ENCODE measurements at places on chromosomes 5 and 9.

DNA sequence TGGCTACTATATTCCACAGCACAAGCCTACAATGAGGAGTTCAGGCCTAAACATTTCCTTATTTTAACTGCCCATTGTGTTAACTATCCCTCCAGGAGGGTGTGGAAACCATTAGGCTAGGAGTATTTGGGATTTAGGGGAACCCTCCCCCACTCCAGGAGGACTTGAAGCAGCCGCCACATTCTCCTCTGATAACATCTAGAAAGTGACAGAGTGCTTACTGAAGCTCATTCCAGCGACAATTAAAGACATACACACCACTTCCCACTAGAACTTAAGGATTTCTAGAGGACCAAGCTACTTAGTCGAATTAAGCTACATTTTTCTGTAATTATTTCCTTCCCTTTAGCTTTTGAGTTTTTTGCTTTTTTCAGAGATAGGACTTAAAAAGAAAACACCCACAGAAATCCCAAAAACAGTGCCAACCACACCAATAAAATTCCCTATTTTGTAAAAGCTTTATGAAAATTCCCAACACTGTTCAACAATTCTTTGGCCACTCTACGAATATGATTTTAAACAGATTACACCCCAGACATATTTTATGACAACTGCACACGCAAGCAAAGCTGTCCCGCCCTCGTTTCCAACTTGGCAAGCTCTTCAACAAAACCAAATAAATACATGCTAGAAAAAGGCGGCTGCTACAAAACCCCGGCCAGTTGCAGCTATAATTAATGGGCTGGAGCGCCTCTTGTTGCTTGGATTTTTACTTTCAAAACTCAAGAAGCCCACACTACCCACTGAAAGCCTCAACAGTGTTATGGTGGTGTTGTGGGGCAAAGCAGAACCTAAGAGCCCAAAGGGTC is 4.5 kb downstream of the ROR2 start:
- peaks cover 16% of the 10 kb centered on the region for H3K27me3 ChIP-seq
- no peak for DNase-seq
- no peak overlapping the region for H3K27ac ChIP-seq

GRCh38 chr9:68668127-68668526 is 36.9 kb upstream of the PIP5K1B start:
- peaks cover 53% of the 10 kb centered on the region for H3K27me3 ChIP-seq
- H3K4me3 ChIP-seq, result no peak overlapping the region
- no peaks in the 10 kb centered on the region for H3K36me3 ChIP-seq
- H3K4me1 ChIP-seq, result no peaks in the 10 kb centered on the region
- H3K27ac ChIP-seq, result no peak overlapping the region

- H3K36me3 ChIP-seq, result no peaks in the 10 kb centered on the region
- H3K4me3 ChIP-seq, result no peak overlapping the region
- H3K4me1 ChIP-seq, result no peaks in the 10 kb centered on the region
- no peaks in the 10 kb centered on the region for H3K27me3 ChIP-seq
- H3K27ac ChIP-seq, result no peak overlapping the region
These were observed 36.8 kb downstream of the SAXO1 start for GRCh38 chr9:18996211-18996610.

GRCh38 chr9:123321616-123322272 is 34.3 kb upstream of the CRB2 start:
- no peak overlapping the region for H3K4me3 ChIP-seq
- peaks cover 34% of the 10 kb centered on the region for H3K27me3 ChIP-seq
- H3K27ac ChIP-seq, result no peak overlapping the region

- H3K27ac ChIP-seq, result no peak overlapping the region
- H3K36me3 ChIP-seq, result peaks cover 6% of the 10 kb centered on the region
- no peaks in the 10 kb centered on the region for H3K27me3 ChIP-seq
- DNase-seq, result no peak
These were observed 1069.1 kb upstream of the DMAC1 start for GRCh38 chr9:8868632-8869031.

GRCh38 chr9:93058355-93059010 is at the start of gene SUSD3:
SUSD3 (plus strand) TSS chr9:93058701; CDS start chr9:93058743, 42 bp downstream.
- no peaks in the 10 kb centered on the region for H3K27me3 ChIP-seq
- DNase-seq, result no peak
- H3K4me1 ChIP-seq, result peaks cover 9% of the 10 kb centered on the region
- no peak within 1 kb of the TSS for H3K27ac ChIP-seq
- H3K4me3 ChIP-seq, result no peak within 1 kb of the TSS

DNA sequence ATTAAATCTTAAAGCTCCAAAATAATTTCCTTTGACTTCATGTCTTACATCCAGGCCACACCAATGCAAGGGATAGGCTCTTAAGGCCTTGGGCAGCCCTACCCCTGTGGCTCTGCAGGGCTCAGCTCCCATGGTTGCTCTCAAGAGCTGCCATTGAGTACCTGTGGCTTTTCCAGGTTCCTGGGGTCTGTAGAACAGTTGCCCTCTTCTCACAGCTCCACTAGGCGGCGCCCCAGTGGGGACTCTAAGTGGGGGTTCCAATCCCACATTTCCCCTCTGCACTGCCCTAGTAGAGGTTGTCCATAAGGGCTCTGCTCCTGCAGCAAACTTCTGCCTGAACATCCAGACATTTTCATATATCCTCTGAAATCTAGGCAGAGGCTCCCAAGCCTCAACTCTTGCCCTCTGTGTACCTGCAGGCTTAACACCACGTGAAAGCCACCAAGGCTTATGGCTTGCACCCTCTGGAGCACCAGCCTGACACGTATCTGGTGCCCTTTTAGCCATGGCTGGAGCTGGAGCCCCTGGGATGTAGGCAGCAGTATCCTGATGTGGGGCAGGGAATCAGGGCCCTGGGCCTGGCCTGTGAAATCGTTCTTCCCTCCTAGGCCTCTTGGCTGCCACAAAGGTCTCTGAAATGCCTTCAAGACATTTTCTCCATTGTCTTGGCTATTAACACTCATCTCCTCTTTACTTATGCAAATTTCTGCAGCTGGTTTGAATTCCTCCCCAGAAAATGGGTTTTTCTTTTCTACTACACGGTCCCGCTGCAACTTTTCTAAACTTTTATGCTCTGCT is 185.1 kb downstream of the SMARCA2 start:
- no peak overlapping the region for H3K4me3 ChIP-seq
- DNase-seq, result no peak
- peaks cover 17% of the 10 kb centered on the region for H3K36me3 ChIP-seq
- H3K4me1 ChIP-seq, result no peaks in the 10 kb centered on the region
- no peak overlapping the region for H3K27ac ChIP-seq
- H3K27me3 ChIP-seq, result no peaks in the 10 kb centered on the region

- DNase-seq, result no peak
- H3K4me3 ChIP-seq, result no peak overlapping the region
- H3K36me3 ChIP-seq, result no peaks in the 10 kb centered on the region
- peaks cover 9% of the 10 kb centered on the region for H3K4me1 ChIP-seq
- no peak overlapping the region for H3K27ac ChIP-seq
- H3K27me3 ChIP-seq, result no peaks in the 10 kb centered on the region
These were observed 178.0 kb downstream of the YIPF5 start for GRCh38 chr5:143992496-143992895.

- no peaks in the 10 kb centered on the region for H3K36me3 ChIP-seq
- H3K27ac ChIP-seq, result no peak overlapping the region
- H3K4me1 ChIP-seq, result peaks cover 19% of the 10 kb centered on the region
- H3K4me3 ChIP-seq, result no peak overlapping the region
- H3K27me3 ChIP-seq, result no peaks in the 10 kb centered on the region
These were observed 13.5 kb upstream of the NIPAL4 start for GRCh38 chr5:157446412-157446935.

DNA sequence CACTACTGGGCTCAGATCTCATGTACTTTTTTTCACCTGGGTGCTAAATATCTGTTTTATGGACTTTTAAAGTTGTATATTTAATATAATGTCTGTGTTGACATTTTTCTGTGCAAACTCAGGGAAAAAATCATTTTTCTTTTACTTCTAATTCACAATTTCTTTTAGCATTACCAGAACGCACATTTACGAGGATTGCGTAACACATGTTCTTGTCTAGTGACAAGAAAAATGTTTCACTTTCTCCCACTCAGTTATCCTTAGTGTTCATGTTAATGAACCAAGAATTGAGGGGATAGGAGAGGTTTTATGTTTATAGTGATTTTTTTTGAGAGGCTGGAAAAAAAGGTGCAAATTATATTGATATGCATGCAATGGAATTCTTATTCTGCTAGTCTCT is 86.3 kb upstream of the PJA2 start:
- H3K36me3 ChIP-seq, result no peaks in the 10 kb centered on the region
- no peak for DNase-seq
- H3K27ac ChIP-seq, result no peak overlapping the region
- no peak overlapping the region for H3K4me3 ChIP-seq
- no peaks in the 10 kb centered on the region for H3K27me3 ChIP-seq

DNA sequence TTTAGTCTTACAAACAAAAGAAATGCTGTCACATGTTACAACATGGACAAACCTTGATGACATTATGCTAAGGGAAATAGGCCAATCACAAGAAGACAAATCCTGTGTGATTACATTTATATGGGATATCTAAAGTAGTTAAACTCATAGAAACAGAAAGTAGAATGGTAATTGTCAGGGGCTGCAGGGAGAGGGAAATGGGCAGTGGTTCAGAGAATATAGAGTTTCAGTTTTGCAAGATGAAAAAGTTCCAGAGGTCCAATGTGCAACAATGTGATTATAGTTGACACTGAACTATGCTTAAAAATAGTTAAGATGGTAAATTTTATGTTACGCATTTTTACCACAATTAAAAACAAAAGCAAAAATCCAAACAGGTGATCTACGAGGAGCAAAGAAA is 265.5 kb downstream of the NDUFS4 start:
- no peak for DNase-seq
- no peaks in the 10 kb centered on the region for H3K36me3 ChIP-seq
- H3K27me3 ChIP-seq, result no peaks in the 10 kb centered on the region
- no peak overlapping the region for H3K27ac ChIP-seq
- H3K4me1 ChIP-seq, result no peaks in the 10 kb centered on the region

DNA sequence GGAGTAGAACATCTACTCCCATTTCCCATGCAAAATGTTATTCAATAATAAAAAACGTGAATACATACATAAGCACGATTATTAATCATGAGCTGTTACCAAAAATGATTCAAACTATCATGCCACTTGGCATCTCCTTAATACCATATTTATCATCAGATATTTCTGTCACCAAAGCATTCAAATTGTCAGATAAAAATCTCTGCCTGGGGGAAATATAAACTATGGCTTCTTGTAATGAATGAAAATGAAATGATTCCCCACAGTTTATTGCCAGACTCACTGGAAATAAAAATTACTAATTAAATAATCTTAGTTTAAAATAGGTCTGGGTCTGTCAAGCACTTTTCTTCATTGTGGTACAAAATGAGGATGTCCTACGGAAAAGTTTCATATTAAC is 265.4 kb downstream of the EDIL3 start:
- no peaks in the 10 kb centered on the region for H3K36me3 ChIP-seq
- DNase-seq, result no peak
- H3K4me3 ChIP-seq, result no peak overlapping the region

- DNase-seq, result peak; percentile 31
- H3K4me1 ChIP-seq, result no peaks in the 10 kb centered on the region
- peaks cover 49% of the 10 kb centered on the region for H3K27me3 ChIP-seq
- no peak overlapping the region for H3K27ac ChIP-seq
These were observed 431.3 kb upstream of the ITGA1 start for GRCh38 chr5:52356311-52356918.

DNA sequence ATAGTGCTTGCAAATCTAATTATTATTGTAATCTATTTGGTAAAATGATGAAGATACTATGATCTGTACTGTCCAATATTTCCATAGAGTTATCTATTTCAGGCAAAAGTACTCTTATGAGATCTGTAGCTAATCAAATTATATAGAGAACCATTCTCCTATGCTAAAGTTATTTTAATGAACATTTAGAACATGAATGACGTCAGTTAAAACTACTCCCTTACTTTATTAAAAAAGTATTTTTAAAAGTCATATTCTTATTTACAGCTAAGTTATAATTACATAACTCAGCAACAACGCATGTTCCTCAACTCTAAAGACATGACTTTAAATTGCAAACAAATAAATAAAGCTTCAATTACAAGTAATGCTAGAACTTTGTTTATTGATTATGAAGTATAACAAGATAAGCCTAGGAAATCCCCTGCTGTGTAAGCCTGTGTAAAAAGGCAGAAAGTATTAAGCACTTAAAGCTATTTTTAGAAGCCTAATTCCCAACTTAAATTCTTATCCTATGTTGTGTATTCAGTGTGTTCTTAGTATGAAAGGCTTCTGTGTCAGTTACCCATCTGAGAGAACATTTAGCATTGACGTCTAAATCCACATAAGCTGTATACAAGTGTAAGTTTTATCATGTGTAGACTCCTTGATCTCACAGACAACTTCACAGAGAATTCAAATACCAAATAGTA is 285.7 kb downstream of the HCN1 start:
- no peak overlapping the region for H3K4me3 ChIP-seq
- no peaks in the 10 kb centered on the region for H3K36me3 ChIP-seq

DNA sequence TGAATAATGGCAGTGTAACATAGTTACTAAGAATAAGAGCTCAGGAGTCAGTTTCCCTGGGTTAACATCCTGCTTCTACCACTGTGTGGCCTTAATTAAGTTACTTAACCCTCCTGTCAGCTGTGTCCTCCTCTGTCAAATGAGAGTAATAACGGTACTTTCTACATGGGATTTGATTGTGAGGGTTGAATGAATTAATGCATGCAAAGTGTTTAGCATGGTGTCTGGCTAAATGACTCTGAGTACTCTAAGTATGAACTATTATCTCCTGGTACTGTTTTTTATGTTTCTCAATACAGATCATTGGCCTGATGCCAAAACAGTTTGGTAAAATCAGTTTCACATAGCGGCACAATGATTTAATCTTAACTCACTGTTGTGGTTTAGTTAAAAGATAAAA is 19.6 kb downstream of the ZNF131 start:
- no peaks in the 10 kb centered on the region for H3K4me1 ChIP-seq
- no peak overlapping the region for H3K4me3 ChIP-seq
- DNase-seq, result no peak
- H3K27ac ChIP-seq, result no peak overlapping the region
- peaks cover 59% of the 10 kb centered on the region for H3K36me3 ChIP-seq

DNA sequence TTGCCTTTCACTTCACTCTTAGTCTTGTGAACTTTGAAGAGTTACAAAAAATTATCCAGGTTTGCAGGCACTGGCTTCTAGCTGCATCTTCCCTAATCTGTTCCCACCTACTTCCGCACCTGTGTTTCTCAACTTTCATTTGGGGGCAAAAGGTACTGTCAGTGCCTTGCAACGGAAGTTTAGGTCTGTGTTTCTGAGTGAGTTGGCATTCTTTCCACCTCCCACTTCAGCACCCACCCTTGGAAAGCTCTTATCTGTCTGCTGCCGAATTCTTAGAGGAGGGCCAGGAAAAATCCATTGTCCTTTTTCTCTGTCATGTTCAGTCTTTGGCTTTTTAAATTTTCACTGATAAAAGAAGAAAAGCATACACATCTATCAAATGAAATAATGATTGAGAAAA is 89.7 kb upstream of the RASGRF2 start:
- no peaks in the 10 kb centered on the region for H3K27me3 ChIP-seq
- peaks cover 6% of the 10 kb centered on the region for H3K4me1 ChIP-seq
- peaks cover 21% of the 10 kb centered on the region for H3K36me3 ChIP-seq

GRCh38 chr9:125843646-125844045 is 96.5 kb downstream of the PBX3 start:
- no peaks in the 10 kb centered on the region for H3K27me3 ChIP-seq
- no peak overlapping the region for H3K4me3 ChIP-seq
- no peak overlapping the region for H3K27ac ChIP-seq
- no peak for DNase-seq

GRCh38 chr5:173781432-173781815 is 106.7 kb upstream of the CPEB4 start:
- DNase-seq, result no peak
- H3K36me3 ChIP-seq, result no peaks in the 10 kb centered on the region
- H3K27ac ChIP-seq, result peak overlapping the region; percentile 99
- no peaks in the 10 kb centered on the region for H3K27me3 ChIP-seq
